ENCODE measurements at places on chromosomes 12 and 14. TPM values are rescaled to one million over a fixed set of nuclear protein-coding genes. Genes with fewer than 3 reads are reported as not detected.
A peak's percentile ranks its signal among the peaks of the same experiment; 100 is the strongest.

- DNase-seq: peak; percentile 62
Measured at GRCh38 chr12:50057000-50057841, at the start of gene ASIC1. Gene ASIC1, plus strand, starts transcription at chr12:50057596. Its CDS starts 1,171 bp downstream, at chr12:50058767.

Gene ANKS1B
- 2.6 TPM for total RNA-seq

- no peak for DNase-seq
Measured at GRCh38 chr12:115964214-115964613, 313.3 kb downstream of the MED13L start.

GRCh38 chr14:75380656-75381055, 47.2 kb upstream of the JDP2 start:
- no peak for DNase-seq

Gene RDH5
- 4.4 TPM for total RNA-seq

GRCh38 chr14:74018174-74018585, 908 bp downstream of the ENTPD5 start:
- DNase-seq: no peak

Gene COX8C
- not detected for total RNA-seq

GRCh38 chr14:100306998-100307765, 938 bp upstream of the SLC25A29 start:
- DNase-seq: peak; percentile 47

Gene HHIPL1
- total RNA-seq: 15.1 TPM

DNA sequence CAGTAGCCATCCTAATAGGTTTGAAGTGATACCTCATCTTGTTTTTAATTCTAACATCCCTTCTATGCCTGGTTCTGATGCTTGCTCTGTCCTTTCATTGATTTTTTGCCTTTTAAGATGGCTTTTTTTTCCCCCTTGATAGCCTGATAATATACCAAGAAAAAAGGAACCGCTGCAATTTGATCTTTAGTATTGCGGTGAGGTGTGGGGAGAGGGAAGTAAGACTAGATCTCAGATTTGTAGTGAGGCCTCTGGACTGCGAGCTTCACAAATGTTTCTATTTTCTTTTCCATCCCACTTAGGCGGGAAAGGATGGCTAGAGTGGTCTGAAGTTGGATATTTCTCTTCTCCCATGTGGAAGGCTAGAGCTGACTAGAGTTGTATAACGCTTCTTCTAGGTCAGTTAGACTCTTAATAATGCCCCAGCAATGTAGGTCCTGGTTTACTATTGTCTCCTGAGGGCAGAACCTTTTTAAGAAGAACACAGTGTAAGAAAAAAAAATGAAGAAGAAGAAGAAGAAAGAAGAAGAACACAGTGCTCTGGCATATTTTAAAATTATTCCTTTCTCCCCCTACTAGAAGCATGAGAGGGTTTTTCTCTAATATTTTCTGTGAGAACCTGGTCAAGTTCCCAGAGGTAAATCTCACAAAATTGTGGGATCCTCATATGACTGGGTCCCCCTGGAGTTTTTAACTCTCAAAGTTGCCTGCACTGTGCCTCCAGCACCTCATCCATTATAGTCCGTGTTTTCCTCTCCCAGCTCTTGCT, 11.9 kb upstream of the KLRB1 start:
- no peak for DNase-seq

- no peak for DNase-seq
Measured at GRCh38 chr12:64097366-64098105, 124.6 kb downstream of the KICS2 start.
